Activated T-cell treated with anti-CD3 and anti-CD28 coated beads for 1 hour (primary cell): ENCODE measurements at places on chromosomes 12 and 14.

GRCh38 chr14:104244221-104245011 is 106.0 kb downstream of the KIF26A start:
- no peak for DNase-seq

- DNase-seq: no peak
Measured at GRCh38 chr12:103596981-103597380, 9.9 kb downstream of the STAB2 start.

- no peak for DNase-seq
Measured at GRCh38 chr14:66746316-66747006, 238.5 kb downstream of the GPHN start.

GRCh38 chr14:105208738-105209075 is 27.6 kb upstream of the NUDT14 start:
- no peak for DNase-seq

GRCh38 chr12:30694412-30695198 is 1.1 kb downstream of the IPO8 start:
- no peak for DNase-seq

DNA sequence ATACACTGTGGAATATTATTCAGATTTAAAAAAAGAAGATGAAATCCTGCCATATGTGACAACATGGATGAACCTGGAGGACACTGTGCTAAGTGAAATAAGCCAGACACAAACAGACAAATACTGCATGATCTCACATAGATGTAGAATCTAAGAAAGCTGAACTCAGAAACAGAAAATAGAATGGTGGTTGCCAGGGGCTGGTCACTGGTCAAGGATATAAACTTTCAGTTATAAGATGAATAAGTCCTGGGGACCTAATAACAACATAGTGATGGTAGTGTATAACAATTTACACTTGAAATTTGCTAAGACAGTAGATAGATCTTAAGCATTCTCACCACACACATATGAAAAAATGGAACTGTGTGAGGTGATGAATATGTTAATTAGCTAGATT is 161.3 kb upstream of the TMCC3 start:
- no peak for DNase-seq

- no peak for DNase-seq
Measured at GRCh38 chr14:104879201-104879982, 14.3 kb downstream of the CEP170B start.

DNA sequence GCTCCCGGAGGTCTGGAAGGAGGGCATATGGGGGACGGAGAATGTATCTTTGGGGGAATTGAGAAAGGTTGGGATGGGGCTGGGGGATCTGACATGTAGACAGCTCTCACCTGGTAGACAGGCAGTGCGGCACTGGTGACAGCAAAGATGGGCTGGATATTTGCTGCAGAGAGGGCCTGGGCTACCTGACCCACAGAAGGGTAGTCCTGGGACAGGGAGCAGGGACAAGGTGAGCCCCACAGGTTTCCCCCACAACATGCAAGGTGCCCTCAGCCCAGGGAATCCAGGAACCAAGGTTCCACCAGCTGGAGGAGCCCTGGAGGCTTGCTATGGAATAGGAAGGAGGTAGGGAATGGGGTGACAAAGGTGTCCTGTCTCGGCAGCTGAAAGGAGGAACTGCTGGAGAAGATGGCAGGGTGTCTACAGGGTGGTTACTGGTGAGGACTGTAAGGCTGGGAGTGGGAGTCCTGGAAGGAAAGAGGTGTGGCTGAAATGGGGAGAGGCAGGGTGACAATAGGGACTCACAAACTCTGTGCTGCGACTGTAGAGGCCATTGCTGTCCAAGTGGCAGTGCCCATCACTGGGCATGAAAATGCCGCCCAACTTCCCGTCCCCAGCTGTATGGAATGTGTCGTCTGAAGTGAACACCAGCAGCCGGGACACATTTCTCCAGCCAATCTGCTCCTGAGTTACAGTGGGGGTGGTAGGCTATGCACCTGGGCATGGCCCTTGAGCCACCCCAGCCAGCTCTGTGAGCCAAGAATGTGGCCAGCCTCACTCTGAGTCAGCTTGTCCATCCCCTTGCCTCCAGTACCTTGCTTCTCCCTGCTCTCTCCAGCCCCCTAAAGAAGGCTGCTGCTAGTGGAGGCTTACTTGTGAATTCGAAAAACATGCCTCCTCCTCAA is 11.3 kb downstream of the ITGB7 start:
- DNase-seq: no peak

DNA sequence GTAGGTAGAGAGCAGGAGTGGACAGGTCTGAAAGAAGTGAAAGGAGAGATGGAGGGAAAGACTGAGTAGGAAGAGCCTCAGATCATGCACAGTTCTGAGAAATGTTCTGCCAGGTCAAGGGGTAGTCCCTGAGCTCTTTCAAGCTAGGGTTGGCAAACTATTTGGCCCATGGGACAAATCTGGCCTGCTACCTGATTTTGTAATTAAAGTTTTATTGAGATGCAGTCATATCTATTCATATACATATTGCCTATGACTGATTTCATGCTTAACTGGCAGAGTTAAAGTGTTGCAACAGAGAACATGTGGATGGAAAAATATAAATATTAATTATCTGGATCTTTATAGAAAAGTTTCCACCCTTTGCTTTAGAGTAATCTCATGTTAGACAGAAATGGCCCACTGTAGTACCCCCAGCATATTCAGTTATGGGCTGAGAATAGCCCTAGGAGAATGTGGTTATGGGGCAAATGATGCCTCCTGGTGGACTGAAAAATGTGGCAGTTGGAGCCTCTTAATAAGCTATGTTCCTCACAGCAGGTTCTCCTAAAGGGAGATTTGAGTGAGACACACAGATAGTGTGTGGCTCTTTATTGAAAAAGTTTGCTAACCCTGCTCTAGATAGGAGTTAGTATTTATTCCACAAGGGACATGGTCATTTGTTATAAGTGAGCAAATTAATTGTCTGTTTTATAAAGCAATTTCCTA is 476.9 kb downstream of the LRIG3 start:
- DNase-seq: no peak

DNA sequence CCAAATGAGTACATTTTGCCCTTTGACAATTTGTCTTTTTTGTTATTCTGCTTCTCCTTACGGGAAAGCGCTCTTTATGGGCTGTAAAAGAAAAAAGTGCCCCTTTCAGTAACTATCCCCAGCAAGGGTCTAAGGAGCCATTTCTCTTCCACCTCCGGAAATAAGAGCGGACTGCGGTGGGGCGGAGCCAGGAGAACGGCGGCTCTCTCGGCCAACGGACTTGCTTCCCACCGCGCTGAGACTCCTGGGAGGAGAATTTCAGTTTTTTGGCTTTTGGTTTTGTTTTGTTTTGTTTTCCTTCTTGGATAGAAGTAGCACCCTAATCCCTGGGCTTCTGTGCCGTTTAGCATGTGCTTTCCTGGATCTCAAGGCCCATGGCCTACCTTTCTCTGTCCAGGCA is 43.5 kb downstream of the ZNF641 start:
- no peak for DNase-seq

GRCh38 chr12:10849425-10849878 is at the start of gene PRR4:
PRR4 (minus strand) TSS chr12:10849475; CDS start chr12:10849437, 38 bp downstream.
- DNase-seq: no peak

GRCh38 chr12:55717011-55718007 is 1.5 kb downstream of the BLOC1S1 start:
- DNase-seq: no peak

DNA sequence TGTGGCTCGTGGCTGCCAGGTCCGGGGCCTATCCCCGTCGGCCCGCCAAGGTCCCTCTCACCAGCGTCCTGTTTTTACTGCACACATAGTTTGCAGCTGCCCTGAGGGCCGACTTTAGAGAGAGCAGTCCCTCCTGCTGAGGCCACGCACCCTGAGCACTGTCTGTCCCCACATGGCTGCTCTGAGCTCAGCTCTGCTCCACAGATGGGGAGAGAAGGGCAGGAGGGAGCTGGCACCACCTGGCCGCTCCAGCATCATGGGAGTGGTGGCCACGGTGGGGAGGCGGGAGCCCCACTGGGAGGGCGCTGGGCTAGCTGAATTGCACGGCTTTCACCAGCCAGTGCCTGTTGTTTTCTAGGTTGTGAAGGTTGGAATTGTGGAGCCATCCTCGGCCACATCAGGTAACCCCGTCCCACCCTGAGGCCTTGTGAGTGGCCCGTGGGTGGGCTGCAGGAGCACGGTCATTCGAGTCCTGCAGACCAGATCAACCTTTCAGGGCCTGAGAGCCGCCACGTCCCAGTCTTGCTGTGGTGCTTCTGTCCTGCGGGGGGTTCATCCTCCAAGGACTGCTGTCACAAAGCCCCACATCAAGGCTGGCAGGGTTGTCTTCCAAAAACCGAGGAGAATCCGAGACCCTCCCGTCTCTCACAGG is 7.4 kb upstream of the TEX22 start:
- DNase-seq: no peak

- DNase-seq: no peak
Measured at GRCh38 chr12:47207829-47208248, 128.1 kb upstream of the AMIGO2 start.
